ENCODE measurements at places on chromosomes 12 and 14. TPM values are rescaled to one million over a fixed set of nuclear protein-coding genes. Genes with fewer than 3 reads are reported as not detected.

Gene MYH6
- 3.4 TPM for total RNA-seq

Gene ANKRD13A
- total RNA-seq = 54.0 TPM

Gene ANKRD9
- total RNA-seq = 22.4 TPM

Gene GARIN6
- total RNA-seq = not detected

Gene NEUROD4
- not detected for total RNA-seq

DNA sequence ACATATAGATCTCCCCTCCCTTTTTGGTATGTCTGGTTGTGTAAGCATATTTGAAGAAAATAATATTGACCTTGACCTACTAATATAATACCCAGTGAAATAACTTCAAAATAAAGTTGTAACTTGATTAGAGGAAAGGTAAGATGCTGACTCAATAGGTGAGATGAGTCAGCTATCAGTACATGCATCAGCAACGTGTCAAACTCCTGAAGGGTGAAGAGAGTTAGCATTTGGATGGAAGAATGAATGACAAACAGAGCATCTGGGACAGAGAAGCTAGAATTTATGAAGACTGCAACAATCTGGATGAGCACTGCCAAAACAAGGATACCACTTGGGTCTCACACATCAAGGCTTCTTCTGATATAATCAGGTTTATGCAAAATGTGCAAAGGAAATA is 74.9 kb downstream of the PPP2R5E start:
- no peak for DNase-seq

- DNase-seq = no peak
Observed at GRCh38 chr12:68310370-68310769, 21.8 kb downstream of the MDM1 start.

- no peak for DNase-seq
Observed at GRCh38 chr12:713281-713875, 39.0 kb upstream of the WNK1 start.

- no peak for DNase-seq
Observed at GRCh38 chr12:31991815-31992214, 32.6 kb downstream of the RESF1 start.

All from upper lobe of right lung (tissue), 1 donor.